ENCODE measurements at places on chromosomes 4 and X. TPM values are rescaled to one million over a fixed set of nuclear protein-coding genes. Genes with fewer than 3 reads are reported as not detected.
A peak's percentile ranks its signal among the peaks of the same experiment; 100 is the strongest.

The MGARP gene
- 2.9 TPM for polyA plus RNA-seq

GRCh38 chr4:172377486-172378140 lies 564.4 kb downstream of the GALNTL6 start:
- no peak for DNase-seq

The IBSP gene
- 0.12 TPM for polyA plus RNA-seq

DNA sequence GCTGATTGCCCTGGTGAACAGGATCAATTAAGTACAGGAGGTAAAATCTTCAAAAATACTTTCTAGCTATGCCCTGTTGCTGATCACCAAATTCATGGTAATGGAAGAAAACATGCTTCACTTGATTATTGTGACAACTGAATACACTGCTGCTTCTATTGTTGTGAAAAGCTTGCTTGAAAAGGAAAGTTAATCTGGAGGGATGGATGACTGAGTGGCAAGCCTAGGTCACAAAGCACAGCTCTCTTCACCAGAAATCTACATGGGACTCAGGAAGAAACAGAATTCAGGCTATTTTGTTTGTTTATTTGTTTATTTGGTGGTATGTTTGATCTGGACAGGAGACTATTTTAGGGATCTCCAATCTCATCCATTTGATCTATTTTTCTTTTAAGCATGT lies 182.0 kb downstream of the MGST2 start:
- DNase-seq = no peak

The XKRX gene
- 1.1 TPM for polyA plus RNA-seq

The USP46 gene
- 20.7 TPM for polyA plus RNA-seq

DNA sequence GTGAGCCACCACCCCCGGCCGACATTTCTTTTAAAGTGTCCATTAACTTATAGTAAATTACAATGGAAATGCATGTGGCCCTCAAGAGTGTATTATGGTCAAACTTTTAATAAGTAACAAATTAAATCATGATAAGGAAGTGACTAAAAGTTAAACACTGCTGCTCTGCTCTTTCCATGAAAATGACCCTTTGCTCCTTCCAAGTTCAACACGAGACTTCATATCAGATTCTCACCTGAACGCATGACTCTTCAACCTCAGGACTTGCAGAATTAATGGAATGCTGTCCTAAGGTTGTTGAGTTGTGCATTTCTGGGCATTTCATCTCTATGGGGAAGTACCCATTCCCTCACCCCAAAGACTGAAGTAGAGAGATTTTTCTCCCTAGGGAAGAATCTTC lies 27.1 kb downstream of the AWAT2 start:
- DNase-seq = no peak

The ODAPH gene
- 3.2 TPM for polyA plus RNA-seq

The FAM9C gene
- not detected for polyA plus RNA-seq

DNA sequence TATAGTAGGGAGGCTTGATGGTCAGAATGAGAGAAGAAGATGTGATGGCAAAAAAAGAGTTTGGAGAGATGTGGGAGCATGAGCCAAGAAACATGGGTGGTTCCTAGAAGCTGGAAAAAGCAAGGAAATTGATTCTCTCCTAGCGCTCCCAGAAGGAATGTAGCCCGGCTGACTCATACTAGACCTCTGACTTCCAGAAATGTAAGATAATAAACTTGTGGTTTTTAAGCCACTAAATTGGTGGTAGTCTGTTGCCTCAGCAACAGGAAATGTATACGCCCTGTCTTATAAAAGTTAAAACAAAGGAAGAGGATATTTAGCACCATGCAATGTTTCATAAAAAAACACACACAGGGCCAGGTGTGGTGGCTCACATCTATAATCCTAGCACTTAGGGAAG lies 182.7 kb upstream of the PCDH7 start:
- peak; percentile 52 for DNase-seq

DNA sequence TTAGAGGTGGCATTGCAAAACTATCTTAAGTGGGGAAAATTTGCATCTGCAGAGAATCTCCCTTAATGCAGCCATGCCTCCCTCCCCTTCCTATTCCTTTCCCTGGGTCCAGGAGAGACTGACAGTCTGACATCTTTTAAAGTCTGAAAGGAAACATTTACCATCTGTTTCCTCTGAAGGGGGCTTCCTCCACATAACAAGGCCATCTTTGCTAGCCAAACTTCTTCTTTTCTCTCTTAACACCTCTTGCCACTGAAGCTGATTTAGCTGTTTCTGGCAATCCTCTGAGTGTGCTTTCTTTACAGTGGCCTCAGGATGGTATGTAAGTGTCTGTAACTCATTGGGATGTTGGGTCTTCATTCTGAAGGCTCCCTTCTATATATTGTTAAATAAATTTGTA lies 34.6 kb upstream of the AADAT start:
- DNase-seq = no peak

GRCh38 chr4:52015366-52015765 lies 4.8 kb downstream of the LRRC66 start:
- peak; percentile 21 for DNase-seq

- DNase-seq = no peak
Observed at GRCh38 chr4:119082661-119083060, 53.0 kb upstream of the MYOZ2 start.

DNA sequence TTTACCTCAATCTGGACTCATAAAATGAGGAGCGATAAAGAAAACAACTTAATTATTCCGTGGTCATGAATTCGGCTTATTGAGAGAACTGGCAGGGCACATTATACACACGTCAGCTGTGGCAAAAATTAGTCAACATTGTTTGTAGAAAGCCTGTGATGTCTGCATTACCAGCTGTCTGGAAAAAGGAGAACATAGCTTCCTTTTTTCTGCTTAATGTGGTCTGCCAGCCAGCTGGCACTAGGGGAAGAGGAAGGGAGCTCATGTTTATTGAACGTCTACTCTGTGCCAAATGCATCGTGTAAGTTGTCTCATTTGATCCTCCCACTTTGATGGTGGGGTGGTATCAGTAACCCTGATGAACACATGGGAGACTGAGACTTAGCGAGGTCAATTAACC lies 367.6 kb downstream of the ARHGAP24 start:
- no peak for DNase-seq

DNA sequence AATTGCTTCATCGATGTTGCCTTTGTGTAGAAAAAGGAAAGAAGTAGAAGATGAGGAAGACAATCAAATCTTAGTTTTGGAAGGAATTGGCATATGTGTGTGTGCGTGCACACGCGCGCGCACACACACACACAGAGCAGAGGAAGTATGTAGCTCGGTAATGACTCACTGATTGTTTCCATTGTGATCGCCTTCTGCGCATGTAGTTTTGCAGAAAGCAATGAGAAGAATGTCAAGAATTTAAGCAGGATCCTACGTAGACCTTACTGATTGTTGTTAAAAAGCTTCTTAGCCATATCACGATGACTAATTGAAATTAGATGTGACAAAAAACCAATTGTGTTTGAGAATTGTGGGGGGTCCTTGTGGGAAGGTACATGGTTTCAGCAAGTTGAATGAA lies 12.8 kb upstream of the LIMCH1 start:
- peak; percentile 12 for DNase-seq

The INTS12 gene
- 25.6 TPM for polyA plus RNA-seq

The ADD1 gene
- polyA plus RNA-seq = 208 TPM

DNA sequence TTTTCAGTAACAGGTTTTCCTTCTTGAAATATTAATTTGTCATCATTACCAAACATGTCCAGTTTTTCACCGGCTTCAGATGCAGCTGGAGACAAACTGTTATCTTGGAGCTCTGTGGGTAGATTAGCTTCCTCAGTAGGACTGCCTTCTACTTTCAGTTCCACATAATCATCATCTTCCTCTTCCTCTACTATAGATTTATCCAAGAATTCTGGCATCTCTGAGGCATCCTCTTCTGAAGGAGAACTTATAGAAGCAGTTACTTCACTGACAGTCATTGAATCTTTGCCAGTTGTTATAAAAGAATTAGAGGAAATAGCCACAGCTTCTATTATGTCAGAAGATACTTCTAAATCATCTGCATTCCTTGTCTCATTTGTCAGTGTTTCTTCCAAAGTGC lies 162.9 kb downstream of the LRBA start:
- DNase-seq = no peak

- no peak for DNase-seq
Observed at GRCh38 chr4:102403116-102403515, 57.8 kb upstream of the SLC39A8 start.

DNA sequence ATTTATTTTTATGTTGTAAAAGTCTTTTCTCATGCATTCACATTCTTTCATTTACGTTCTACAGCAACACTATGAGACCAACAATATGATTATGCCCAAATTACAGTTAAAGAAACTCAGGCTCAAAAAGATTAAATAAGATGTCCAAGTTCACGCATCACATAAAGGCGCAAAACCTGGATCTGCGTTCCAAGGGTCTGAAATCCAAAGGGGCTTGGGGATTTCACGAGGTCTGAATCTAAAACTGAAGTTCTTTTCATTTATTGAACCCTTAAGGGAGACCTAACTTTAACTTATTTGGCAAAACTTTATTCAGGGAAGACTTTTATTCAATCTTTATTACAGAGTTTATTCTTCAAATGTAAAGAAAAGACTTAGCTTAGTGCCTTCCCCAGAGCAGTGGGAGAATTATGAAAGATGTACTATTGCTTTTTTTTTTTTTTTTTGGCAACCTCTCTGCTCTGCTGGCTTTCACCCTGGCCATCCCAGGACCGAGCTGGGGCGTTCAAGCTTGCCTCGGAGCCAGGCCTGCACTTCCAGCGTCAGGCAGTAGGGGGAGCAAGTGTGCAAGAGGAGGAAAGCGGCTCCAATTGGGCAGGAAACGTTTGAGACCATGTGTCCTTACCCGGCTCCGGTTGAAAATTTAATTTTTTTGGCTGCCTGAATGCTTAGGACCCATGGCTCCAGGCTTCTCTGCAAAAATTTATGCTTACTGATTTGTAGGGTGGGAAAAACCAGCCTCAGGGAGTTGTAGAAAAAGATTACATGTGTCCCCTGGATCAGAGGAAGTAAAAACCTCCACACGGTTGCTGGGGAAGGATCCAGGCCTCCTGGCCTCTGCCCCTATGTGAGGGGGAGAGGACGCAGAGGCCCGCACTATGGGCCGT lies 344.3 kb upstream of the KLF3 start:
- DNase-seq = peak; percentile 91

GRCh38 chrX:43527801-43528200 lies 128.3 kb upstream of the MAOA start:
- DNase-seq = no peak

GRCh38 chr4:168273838-168274237 lies 44.7 kb downstream of the DDX60 start:
- no peak for DNase-seq

GRCh38 chr4:71382900-71383560 lies 44.2 kb downstream of the SLC4A4 start:
- peak; percentile 40 for DNase-seq

DNA sequence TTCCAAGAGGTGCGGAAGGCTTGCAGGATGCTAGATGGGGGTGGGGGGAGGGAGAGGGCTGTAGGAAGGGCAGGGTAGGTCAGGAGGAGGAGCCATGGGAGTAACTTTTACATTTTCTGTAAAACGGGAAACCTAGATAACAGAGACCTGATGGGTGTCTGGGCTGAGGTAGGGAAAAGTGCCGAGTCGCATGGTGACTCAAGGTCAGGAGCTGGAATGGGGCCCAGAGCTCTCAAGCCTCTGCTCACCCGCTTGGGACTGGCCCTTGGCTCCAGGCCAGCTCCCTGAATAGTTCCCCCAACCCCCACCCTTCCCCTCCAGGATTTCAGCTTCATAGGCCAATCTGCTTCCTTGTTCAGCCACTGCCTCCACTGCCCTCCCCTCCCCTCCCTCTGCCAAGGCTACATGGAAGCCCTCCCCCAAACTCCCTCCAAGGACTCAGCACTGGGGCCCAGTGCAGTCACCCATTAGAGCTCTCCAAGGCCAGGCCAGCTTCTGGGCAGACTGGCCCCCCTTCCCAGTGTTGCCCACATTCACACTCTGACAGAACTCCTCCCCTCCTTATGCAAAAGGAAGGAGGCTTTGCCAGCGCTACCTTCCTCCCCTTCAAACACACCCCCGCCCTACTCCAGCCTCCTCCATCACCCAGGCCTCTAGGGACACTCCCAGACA lies 43.6 kb downstream of the TSC22D3 start:
- DNase-seq = peak; percentile 93

The TEX11 gene
- polyA plus RNA-seq = not detected

- peak; percentile 48 for DNase-seq
Observed at GRCh38 chr4:86961605-86962295, 26.9 kb downstream of the AFF1 start.

DNA sequence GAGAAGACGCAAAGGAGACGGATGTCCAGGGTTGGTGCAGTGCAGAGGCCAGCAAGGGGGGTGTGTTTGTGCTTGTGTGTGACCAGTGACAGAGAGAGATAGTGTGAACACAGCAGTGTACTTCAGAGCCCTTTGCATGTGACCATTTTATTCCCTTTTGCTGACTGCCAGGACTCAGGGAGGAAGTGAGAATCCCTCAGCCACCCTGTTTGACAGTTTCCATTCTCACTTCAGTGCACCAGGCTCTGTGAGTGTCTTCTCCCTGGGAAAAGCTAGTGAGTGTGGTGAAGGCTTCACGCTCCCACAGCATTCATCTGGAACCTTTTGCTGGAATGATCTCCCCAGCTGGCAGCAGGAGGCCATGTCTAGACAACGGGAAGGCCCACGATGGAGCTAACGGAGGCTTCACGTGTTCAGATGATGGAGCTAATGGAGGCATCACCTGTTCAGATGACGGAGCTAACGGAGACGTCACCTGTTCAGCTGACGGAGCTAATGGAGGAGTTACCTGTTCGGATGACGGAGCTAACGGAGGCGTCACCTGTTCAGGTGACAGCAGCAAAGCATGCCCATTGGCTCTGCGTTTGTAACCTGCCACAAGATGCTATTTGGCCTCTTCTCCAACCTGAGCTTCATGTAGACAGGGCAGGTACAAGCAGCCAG lies 195.4 kb downstream of the AFAP1 start:
- no peak for DNase-seq

The UCP1 gene
- polyA plus RNA-seq = not detected

The ADH6 gene
- polyA plus RNA-seq = 11.9 TPM

DNA sequence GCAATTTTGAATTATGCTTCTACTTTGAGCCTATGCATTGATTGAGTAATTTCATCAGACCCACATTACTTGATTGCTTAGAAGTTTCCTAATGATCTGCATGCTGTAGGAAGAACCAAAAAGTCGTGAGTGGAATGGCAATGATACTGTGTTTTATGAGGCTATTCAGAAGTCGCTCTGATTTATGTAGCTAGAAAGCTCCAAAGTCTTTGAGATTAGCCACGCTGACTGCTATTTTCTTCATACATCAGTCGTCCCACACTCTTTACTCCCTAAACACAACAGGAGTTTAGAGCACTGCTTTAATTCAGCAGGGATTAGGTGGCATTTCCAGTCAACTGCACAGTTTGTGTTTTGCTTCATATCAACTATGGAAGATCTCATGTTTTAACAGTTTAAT lies 4.1 kb downstream of the GRID2 start:
- no peak for DNase-seq

DNA sequence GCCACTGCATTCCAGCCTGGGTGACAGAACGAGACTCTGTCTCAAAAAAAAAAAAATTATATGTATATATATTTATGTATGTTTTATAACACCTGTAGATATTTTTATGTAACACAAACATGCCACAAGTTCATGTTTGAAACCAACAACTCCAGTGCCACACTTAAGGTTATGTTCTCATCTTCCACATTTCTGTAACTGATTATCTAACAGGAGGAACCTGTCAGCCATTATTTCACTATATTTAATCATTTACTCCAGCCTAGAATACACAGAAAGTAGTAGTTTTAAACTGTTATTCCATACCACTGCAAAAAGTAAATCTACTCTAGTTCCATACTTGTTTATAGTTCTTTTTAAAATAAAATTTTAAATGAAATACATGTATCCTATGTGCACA lies 32.3 kb downstream of the MCUB start:
- no peak for DNase-seq

GRCh38 chr4:145058256-145058655 lies 39.7 kb downstream of the ANAPC10 start:
- DNase-seq = no peak

Measured in hepatocyte (in vitro differentiated cells).